ENCODE measurements at places on chromosomes 11 and 22.

- DNase-seq: no peak
These were observed 875.7 kb upstream of the ANO3 start for GRCh38 chr11:25456211-25456610.

DNA sequence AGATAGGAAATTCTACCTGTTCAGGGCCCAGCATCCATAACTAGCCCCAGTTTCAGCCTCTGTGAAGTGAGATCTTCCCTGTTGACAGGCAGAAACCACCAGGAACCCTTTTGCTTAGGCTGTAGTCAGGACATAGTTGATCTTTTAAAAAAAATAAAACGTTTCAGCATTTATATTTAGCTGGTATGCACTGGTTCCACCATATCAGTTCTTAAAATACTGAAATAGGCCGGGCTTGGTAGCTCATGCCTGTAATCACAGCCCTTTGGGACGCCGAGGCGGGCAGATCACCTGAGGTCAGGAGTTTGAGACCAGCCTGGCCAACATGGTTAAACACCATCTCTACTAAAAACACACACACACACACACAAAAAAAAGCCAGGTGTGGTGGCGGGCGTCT lies 35.3 kb downstream of the GALNT18 start:
- no peak for DNase-seq

GRCh38 chr22:35746248-35746647 lies 28.6 kb downstream of the APOL5 start:
- no peak for DNase-seq

GRCh38 chr11:109197656-109198055 lies 224.3 kb upstream of the C11orf87 start:
- no peak for DNase-seq

DNA sequence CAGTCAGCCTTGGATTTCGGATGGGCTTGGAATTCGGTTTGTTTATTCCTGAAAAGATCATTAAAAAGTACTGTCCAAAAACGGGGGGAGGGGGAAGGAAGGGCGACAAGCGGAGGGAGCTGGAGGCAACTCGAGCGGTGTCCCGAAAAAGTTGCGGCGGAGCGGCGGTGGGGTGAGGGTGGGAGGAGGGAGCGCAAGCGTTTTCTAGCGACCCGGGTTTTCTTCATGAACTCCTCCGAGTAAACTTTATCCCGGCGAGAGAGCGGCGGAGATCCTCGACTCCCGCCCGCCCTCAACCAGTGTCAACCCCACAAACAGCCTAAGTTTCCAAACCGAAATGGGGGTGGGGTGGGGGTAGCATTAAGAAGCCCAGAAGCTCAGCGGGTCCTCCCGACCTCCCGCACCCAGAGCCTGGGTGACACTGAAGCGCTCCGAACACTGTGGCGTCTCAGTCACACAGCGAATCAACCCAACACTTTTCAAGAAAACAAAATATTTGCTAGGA lies 133.0 kb upstream of the C11orf58 start:
- peak; percentile 28 for DNase-seq

Measured in Daoy (cell line).